Activated CD4-positive, alpha-beta T cell treated with anti-CD3 and anti-CD28 coated beads, Interleukin-2, amount 50 U/mL, for 4 hours (primary cell): ENCODE measurements at places on chromosomes 7 and 10.

DNA sequence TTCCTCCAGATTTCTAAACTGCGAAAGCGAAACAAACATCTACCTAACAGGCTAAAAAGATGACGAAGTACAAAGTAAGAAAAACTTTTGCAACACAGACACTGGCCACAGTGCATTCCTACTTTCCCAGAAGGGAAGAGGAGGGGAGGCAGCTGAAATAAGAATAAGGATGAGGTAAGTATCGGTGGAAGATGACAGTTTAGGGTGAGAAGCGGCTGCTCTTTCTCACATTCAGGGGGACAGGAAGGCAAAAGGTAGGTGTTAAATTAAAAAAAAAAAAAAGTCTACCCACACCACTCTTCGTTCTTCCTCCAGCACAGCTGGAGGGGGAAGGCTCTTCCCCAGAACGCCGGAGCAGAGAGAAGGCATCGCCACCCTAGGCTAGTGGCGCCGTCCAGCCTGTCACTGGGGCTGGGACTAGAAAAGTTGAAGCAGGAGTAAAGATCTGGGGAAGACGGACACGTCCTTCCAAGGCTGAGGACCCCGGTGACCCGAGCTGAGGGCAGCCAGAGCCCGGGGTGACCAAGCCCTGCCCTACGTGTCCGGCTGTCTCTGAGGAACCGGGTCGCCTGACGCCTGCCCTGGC is 846 bp downstream of the DNAJC1 start:
- no peak for DNase-seq

GRCh38 chr7:134474828-134475227 is 15.9 kb upstream of the AKR1B1 start:
- DNase-seq, result no peak

DNA sequence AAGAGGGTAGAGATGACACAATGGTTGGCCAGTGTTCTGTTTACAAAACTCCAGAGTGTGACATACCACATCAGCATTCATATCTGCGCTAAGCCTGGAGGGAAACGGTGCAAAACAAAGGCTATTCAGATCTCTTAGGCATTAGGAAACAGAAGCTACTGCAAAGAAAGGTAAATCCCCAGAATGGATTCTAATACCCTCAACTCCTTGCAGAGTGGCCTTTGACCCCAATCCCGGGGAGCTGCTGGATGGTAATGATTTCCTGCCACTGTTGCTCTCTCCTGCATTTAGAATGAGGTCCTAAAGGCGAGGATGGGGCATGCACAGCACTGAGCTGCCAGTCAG is 65.2 kb downstream of the AOAH start:
- no peak for DNase-seq

GRCh38 chr10:31099664-31100063 is 68.0 kb upstream of the ZNF438 start:
- peak; percentile 34 for DNase-seq

- DNase-seq, result peak; percentile 8
These were observed 2.1 kb downstream of the NFE2L3 start for GRCh38 chr7:26153823-26154783.

DNA sequence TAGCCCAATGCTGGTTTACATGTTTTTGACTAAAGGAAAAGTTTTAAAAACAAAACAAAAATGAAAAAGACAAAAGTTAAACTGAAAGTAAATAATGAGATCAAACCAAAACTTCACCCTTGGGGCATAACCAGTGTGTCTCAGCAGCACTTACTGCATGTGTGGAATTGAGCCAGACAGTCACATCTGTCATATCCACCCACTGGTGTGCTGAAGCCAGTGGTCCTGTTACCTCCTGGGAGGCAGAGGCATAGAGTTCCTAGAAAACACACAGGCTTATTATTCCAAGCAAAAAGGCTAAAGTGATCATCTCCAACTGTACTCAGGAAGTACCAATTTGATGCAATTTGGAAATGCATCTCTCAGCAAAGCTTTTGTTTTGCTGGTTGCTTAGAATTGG is 40.4 kb downstream of the ASAH2 start:
- no peak for DNase-seq

DNA sequence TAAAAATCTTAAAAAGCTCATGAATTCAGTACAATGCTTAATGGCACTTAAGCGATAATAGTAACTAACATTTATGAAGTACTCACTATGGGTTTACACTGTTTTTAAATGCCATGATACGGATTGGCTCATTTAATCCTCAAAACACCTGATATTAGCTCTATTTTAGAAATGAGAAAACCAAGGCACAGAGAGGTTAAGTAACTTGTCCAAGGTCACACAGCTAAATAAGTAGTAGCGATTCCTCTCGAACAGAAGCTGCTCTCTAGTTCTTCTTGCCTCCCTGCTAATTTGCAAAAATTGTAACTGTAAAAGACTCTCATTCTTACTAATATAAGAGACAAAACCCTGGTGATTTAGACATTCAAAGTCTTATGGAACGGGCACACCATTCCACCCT is 110.7 kb upstream of the RHEB start:
- no peak for DNase-seq

DNA sequence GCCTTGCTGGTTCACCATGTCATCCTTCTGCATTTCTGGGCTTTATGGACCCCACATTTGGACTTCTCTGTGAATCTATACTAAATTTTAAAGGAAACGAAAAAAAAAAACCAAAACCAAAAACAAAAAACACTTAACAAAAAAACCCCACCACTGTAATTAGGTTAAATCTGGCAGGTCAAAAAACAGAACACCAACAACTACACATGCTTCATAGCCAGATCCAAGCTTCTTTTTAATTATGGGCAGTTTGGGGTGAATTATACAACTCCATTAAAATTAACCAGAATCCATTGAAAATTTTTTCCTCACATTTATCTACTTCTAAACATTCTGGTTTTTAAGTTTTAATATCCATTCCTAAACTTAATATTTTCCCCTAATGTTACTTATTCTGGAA is 58.4 kb downstream of the CDK6 start:
- no peak for DNase-seq

- no peak for DNase-seq
These were observed 83.4 kb downstream of the TMEM178B start for GRCh38 chr7:141157138-141157765.
